SK-N-DZ (cell line): ENCODE measurements at places on chromosomes 7 and 10.

- no peak for DNase-seq
These were observed 64.4 kb downstream of the ZWINT start for GRCh38 chr10:56296618-56297017.

DNA sequence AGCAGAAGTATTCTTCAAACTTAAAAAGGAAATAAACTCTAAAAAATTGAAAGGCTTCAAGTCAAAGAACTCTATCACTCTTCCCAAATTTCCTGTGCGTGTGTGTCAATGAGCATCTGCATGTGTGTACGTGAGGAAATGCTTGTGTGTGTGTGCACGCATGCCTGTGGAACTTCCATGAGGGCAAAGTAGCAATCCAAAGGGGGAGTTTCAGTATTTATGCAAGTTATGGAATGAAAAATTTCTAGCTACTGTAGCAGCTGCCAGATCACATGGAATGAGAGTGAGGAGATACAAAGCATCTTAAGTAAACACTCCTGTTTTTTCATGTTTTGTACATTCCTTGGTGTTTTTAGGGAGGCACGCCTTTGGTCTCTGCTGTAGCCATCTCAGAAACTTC is 152.6 kb downstream of the RAPGEF5 start:
- no peak for DNase-seq

DNA sequence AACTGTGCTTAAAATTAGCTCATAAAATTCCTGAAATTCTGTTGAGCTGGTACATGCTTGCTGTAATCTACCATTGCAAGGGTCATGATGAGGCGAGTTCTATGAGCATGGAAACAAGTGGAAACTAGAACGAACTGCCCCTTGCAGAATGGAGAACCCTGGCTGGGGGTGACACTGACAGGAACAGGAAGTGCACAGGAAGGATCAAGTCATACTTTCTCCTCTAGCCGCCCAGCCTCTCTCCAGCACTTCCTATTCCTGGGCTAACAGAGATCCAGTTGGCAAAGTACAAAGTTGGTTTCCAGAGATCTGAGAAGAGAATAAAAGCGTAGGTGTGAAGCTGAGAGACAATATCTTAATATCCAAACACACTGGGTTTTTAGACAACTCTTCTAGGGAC is 414.2 kb upstream of the PODXL start:
- DNase-seq, result no peak

DNA sequence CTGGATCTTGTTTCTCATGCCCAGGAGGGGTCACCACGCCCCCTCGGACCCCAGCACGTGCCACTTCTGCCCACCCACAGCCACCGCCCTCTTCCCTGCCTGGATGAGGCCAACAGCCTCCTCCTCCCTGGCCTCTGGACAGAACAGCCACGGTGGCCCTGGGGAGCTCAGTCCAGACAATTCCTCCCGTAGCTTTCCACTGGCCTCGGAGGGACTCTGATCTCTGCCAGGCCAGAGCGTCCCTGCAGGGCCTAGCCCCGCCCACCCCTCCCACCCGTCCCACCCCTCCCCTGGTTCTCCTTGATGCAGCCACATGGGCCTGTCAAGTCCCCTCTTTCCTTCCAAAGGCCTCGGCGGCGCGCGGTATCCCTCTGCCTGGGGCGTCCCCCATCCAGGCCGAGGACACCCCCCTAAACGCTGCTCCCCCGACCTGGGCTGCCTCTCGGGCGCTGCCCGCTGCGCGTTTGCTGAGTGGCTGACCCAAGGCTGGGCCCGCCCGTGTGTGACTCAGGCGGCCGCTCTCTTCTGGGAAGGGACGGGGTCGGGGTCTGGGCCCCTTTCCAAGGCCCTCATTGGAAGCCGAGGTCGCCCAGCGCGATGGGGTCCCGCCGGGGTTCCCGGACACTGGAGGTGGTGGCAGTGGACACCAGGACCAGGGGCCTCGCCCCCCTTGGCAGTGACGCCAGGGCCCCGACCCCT is 557 bp downstream of the TMEM120A start:
- DNase-seq, result peak; percentile 68

GRCh38 chr10:8731121-8732095 is 676.9 kb downstream of the GATA3 start:
- no peak for DNase-seq

GRCh38 chr7:90421651-90422050 is 18.4 kb downstream of the CLDN12 start:
- DNase-seq, result no peak

DNA sequence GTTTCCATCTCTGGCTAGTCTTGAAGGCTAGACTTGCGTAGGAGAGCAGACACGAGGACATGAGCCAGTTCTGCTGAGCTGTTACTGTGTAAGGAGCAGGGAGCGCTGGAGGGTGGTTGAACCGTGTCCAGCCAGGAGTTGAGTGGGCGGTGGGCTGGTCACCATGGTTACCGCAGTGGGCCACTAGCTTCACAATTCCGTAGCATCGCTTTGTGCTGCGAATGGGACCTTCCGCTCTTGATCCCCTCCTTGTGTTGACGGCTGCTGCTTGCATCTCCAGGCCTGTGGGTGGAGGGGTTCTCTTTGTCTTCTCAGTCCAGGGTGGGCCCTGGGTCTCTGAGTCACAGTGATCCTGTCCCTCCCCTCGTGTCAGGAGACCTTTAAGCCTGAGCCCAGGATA is 49.4 kb upstream of the OCM start:
- peak; percentile 73 for DNase-seq

GRCh38 chr7:101985057-101985902 is 167.9 kb downstream of the CUX1 start:
- no peak for DNase-seq

- DNase-seq, result peak; percentile 82
These were observed 1.8 kb downstream of the SNCG start for GRCh38 chr10:86960003-86960862.

- no peak for DNase-seq
These were observed 195.5 kb upstream of the HPS1 start for GRCh38 chr10:98642281-98642680.

GRCh38 chr7:149809215-149809614 is 29.0 kb upstream of the ZNF862 start:
- no peak for DNase-seq

- no peak for DNase-seq
These were observed 137.5 kb downstream of the DLG5 start for GRCh38 chr10:77789016-77789415.

DNA sequence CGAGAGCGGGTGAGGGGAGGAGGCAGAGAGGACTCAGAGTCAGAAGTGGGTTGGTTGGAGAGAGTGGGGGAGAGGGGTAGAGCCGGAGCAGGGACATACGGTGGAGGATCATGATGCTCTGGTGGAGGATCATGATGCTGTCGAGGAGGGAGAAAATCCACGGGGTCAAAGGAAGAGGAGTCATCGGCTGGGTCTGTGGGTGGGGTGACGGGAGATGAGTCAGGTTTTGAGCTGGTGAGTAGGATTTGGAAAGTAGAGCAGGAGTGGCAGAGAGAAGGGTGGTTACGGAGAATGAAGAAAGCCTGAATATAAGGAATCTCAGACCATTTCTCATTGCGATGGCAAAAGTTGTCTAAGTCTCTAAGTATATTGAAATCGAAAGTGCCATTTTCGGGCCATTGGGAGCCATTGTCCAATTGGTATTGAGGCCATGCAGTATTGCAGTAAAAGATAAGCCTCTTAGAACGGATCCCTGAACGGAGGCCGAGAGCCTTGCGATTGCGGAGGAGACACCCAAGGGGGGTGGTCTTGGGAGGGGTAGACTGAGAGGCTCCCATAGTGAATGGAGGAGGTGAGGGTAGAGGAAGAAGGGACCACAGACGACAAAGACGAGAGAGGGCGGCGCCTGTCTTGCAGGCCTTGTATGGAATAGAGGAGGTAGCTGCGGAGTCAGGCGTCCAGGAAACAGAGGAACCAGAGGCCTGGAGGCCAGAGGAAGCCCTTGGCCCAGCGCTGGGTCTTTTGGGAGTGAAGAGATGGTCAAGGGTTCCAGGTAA is 23.8 kb downstream of the SCIN start:
- DNase-seq, result no peak

DNA sequence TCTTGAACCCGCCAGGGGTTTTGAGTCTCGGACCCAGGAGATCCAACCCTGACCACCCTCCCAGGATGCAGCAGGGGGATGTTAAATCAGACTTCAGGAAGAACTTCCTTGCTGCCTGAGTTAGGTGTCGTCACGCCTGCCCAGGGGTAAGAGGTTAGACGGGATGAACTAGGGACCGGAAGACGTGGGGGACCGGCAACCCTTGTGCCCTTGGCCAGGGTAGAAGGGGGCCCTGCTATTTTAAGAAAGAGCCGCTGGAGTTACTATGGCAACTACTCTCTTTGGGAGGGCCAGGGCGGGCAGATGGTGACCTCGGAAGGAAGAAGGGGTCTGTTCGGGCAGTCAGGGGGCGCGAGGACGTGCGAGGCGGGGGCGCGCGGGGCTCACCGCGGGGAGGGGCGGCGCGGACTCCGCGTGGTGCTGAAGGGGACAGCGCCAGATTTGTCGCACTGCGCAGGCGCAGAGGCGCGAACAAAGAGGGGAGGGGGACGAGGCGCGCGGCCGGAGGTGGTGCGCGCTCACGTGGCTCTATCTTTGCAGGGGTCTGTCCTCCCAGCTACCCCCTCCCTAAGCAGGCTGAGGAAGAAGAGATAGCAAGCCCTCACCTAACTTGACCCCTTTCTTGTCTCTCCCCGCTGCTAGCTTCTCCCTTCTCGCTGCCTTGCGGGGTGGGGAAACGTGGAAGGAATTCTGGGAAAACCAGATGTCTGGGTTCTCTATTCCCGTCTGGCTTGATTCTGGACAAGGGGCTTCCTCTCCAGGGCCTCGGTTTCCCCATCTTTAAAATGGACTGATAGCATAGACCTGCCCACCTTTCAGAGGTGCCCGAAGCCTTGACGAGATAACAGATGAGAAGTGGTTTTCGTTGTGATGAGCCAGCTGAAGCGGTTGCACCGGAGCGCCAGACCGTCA is 940 bp upstream of the PSD start:
- DNase-seq, result peak; percentile 89

- peak; percentile 29 for DNase-seq
These were observed 593.1 kb downstream of the SORCS1 start for GRCh38 chr10:106571192-106571946.

DNA sequence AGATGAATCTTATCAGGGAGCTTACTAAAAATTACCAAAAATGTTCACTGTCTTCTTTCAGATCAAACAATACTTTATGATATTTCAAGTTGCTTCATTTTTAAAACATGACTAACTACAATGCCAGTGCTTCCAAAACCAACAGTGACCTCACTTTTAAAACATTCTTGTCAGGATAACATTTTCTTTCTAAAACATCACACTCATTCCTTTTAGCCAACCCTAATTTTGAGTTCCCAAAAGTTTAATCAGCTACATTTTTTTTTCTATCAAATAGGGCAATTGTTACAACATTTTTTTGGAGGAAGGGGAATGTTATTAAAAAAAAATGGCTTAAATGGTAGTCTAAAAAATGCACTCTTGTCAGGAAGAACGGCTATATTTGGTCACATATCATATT is 37.3 kb downstream of the RTKN2 start:
- DNase-seq, result no peak

DNA sequence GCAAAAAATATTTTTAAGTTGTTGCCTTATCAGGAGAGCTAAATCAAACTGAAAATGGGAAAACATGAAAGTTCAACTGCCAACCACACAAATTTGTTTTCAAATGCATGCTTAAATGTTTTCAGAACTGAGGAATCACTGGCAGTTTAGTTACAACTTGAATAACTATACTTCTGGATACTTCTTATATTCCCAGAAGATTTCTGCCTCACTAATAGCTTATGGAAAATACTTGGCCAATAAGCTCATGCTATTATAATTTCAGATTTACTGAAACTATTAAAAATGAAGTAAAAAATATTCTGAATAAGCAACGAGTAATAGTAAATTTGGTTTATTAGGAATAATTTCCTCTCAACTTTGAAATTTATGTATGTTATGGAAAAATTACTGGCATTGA is 222.2 kb downstream of the CDK14 start:
- no peak for DNase-seq

- peak; percentile 73 for DNase-seq
These were observed at the start of gene JAZF1 for GRCh38 chr7:28180364-28181147. Gene JAZF1, minus strand, starts transcription at chr7:28180795.

GRCh38 chr7:123070702-123071286 is 75.3 kb upstream of the TAS2R16 start:
- peak; percentile 37 for DNase-seq

- DNase-seq, result no peak
These were observed 31.8 kb upstream of the RET start for GRCh38 chr10:43044961-43045621.

- DNase-seq, result no peak
These were observed 111.6 kb downstream of the ACTR3B start for GRCh38 chr7:152871005-152871677.

- no peak for DNase-seq
These were observed 318.5 kb upstream of the SEMA3A start for GRCh38 chr7:84513061-84513460.

DNA sequence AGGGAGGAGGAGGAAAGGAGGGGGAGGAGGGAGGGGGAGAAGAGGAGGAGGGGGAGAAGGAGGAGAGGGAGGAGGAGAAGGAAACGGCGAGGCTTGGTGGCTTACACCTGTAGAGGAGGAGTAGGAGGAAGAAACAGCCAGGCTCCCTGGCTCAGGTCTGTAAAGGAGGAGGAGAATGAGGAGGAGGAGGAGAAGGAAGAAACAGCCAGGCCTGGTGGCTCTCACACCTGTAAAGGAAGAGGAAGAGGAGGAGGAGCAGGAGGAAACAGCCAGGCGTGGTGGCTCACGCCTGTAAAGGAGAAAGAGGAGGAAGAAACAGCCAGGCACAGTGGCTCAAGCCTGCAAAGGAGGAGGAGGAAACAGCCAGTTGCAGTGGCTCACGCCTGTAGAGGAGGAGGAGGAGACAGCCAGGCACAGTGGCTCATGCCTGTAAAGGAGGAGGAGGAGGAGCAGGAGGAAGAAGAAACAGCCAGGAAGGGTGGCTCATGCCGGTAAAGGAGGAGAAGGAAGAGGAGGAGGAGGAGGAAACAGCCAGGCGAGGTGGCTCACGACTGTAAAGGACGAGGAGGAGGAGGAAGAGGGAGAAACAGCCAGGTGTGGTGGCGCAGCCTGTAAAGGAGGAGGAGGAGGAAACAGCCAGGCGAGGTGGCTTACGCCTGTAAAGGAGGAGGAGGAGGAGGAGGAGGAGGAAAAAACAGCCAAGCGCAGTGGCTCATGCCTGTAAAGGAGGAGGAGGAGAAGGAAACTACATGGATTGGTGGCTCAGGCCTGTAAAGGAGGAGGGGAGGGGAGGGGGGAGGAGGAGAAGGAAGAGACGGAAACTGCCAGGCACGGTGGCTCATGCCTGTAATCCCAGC is 14.9 kb upstream of the CRCP start:
- peak; percentile 87 for DNase-seq

DNA sequence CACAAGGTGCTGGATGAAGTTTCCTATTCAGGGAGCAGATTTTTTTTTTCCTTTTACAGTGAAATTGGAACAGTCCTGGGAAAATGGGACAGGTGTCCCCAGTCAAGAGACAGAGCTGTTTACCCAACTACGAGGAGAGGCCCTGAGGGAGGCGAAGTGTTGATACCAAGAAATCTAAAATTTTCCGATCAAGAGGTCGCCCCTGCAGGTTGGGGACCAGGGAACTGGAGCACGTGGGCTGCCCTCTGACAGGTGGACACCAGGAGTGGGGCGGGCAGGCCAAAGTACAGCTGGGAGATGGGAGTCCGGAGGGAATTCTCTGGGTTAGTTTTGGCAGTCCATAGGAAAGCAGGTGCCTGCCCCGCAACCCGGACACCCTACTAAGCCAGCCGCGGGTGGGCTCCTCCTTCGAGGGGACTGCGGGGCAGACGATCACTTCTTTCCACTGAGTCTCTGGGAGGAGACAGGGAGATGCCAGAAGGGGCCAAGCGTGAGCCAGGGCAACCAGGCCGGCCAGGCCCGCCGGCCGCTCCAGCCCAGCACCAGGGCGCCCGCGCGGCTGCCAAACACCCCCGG is 965 bp upstream of the CAMK1D start:
- DNase-seq, result no peak
